ENCODE measurements at places on chromosomes 16 and 17.

DNA sequence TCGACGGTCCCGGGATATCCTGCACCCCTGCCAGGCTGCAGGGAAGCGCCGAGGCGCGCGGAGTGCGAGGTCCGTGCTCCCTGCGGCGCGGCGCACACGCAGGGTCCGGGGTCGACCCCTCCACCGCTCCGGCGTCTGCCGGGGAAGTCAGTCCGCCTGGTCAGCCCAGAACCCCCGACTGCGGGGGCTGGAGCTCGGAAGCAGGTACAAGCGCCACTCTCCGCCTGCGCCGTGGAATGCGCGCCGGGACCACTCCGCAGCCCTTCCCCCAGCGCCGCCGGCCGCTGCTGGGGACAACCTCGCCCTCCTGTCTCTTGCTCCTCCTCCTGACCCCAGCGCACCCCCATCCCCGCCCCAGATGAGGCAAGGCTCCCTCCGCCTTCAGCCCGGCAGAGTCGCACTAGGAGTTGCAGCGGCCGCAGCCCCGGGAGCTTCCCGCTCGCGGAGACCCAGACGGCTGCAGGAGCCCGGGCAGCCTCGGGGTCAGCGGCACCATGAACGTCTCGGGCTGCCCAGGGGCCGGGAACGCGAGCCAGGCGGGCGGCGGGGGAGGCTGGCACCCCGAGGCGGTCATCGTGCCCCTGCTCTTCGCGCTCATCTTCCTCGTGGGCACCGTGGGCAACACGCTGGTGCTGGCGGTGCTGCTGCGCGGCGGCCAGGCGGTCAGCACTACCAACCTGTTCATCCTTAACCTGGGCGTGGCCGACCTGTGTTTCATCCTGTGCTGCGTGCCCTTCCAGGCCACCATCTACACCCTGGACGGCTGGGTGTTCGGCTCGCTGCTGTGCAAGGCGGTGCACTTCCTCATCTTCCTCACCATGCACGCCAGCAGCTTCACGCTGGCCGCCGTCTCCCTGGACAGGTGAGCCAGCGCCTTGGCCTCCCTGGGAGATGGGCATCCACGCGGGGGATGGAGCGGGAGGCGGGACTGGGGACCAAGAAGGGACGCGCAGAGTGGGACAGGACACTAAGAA is at the start of gene GALR2:
GALR2 (plus strand) TSS at position 392 of the 974 bp plus-strand sequence; CDS start at position 495, 103 bp downstream.
- no peak for DNase-seq

DNA sequence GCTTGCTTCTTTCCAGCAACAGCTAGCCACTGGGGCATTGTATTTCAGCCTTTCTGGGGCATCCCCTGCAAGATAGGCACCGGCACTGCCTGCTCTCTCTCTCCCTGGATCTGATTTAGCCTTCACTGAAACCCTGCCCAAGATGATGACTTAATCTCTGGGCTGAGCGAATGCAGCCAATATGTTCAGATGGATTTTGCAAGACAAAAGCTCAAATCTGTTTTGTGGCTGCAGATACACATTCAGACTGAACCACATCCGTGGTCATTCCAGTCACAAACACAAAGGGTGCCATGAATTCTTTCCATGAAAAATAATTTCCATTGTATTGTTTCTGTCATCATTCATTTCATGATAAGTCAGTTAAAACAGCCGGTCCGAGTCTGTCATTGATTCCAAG is 24.2 kb downstream of the SOST start:
- no peak for DNase-seq

- DNase-seq = no peak
These were observed 17.9 kb upstream of the ZNF652 start for GRCh38 chr17:49379926-49380325.

GRCh38 chr16:84449156-84450140 is 55.0 kb downstream of the MEAK7 start:
- no peak for DNase-seq

- no peak for DNase-seq
These were observed 64.1 kb downstream of the PLD6 start for GRCh38 chr17:17141860-17142552.
